ENCODE measurements at places on chromosomes 7 and 10.

DNA sequence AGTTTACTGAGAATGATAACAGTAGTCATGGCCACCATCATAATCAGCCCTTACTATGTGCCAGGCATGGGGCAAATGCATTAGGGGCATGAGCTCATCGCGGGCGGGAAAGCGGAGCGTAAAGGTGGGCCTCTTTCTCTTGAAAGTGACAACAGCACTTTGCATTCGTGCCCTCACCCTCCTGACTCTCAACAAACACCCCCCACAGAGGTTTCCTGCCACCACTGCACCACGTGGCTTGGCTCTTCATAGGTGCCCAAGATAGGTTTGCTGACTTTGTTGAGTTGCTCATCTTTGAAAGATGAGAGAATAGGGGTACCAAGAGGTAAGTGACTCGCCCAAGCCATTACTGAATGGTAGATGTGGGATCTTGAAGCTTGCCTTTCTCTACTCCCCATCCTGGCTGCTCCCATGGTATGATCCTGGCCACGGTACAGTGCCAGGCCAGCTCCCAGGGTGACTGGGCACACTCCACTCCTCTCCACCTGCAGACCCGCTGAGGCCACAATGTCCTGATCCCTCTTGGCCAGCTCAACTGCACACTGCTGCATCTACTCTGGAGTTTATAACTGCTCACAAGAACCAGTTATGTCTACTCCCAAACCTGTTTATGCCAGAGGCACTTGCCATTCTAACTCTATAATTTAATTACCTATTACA is 26.0 kb downstream of the SLIT1 start:
- DNase-seq: no peak

DNA sequence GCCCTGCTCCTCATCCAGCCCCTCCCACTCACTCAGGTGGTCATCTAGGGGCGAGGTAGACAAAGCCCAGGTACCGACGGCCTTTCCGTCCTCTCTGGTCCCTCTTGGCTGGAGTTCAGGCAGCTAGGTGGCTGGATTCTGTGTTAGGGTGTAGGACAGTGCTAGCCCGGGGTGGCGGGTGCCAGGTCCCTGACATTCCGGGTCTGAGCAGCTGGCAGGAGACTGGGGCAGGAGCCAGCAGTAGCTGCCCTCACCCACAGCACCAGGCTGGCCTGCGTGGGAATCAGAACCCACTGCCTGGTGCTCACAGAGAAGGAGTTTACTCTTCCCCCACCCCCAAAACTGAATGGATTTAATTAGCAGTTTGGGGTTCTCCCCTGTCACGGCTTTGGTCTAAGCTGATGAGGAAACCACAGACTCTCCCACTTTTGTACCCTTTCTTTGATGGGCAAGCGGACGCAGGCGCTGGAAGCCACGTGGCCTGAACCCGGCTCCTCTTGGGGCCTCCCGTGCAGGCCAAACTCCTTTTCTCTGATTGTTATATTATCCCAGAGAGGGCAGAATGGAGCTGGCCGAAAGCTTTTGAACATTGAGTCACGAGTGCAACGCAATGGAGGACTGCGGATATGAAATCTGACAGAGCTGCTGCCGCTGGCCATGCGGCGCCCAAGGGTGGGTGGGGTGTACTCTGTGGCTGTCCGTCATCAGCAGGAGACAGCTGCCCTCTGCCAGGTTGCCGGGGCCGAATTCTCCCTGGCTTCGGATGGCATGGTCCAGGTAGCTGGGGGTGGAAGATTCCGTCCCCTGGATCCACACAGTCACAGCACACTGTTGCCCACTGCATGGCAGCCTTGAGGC is 12.9 kb upstream of the ZFAND2A start:
- no peak for DNase-seq

GRCh38 chr10:91601212-91601611 is 31.7 kb downstream of the PPP1R3C start:
- DNase-seq: no peak

- DNase-seq: no peak
Observed at GRCh38 chr7:103325744-103326143, 18.8 kb downstream of the DNAJC2 start.

DNA sequence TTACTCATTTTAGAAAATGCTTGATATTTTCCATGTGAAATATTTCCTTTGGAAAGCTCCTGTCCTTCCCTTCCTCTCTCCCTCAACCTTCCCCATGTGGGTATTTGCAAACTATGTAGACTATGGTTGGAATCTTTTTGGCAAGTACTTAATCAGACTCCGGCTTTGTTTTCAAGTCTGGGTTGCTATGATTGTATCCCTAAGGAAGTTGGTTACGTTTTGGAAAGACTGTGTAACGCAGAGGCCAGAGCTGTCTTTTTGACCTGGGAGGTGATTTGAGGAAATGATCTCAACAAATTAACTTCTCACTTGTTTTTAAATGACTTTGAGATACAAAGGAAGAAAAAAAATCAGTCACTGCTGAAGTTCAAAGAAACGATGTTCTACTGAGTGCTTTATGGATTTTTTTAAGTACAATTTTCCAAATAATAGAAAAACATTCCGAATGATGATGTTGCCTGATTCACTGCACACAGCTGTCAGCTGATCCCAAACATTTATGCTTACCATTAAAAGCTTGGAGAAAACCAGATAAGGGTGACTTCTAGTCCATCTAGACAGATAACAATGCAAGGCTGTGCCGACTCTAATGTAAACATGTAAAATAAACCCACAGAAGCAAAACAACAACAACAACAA is 145.5 kb upstream of the CELF2 start:
- no peak for DNase-seq

- no peak for DNase-seq
Observed at GRCh38 chr10:78464118-78464855, 430.6 kb downstream of the RPS24 start.

DNA sequence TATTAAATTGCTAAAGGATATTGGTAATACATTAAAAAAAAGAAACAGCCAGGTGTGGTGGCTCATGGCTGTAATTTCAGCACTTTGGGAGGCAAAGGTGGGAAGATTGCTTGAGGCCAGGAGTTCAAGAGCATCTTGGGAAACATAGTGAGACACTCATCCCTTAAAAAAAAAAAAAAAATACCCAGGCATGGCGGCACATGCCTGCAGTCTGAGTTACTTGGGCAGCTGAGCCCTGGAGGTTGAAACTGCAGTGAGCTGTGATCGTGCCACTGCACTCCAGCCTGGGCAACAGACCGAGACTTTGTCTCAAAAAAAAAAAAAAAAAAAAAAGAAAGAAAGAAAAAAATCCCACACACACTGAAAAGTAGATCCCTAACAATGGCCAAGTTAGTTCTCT is 59.7 kb downstream of the MACC1 start:
- DNase-seq: no peak

DNA sequence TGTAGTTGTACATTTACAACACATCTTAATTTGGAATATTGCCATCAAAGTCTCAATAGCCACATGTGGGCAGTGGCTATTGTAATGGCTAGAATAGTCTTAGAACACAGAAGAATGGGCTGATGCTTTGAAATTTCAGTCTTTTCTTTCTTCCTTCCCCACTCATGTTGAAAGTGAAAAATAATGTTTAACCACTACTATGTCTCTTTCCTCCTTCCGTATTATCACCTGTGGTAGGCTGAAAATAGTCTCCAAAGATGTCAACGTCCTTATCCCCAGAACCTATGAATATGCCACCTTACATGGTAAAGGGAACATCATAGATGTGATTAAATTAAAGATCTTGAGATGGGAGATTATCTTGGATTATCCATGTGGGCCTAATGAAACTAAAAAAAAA is 154.0 kb downstream of the SUGCT start:
- no peak for DNase-seq

DNA sequence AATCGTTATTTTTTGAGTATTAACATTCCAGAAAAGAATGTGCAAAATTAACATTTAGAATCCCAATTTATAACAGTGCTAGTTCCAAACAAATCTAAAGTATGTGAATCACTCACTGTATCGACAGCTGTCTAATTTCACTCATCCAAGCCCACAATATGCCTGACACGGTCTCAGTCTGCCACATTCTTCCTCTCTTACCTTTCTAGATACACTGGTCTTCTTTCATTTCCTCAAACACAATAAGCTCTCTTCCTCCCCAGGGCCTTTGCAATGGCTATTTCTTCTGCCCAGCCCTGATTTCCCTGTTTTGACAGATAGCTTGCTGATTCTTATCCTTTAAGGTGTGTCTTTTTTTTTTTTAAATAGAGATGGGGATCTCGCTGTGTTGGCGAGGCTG is 48.8 kb downstream of the UBE2H start:
- DNase-seq: no peak

DNA sequence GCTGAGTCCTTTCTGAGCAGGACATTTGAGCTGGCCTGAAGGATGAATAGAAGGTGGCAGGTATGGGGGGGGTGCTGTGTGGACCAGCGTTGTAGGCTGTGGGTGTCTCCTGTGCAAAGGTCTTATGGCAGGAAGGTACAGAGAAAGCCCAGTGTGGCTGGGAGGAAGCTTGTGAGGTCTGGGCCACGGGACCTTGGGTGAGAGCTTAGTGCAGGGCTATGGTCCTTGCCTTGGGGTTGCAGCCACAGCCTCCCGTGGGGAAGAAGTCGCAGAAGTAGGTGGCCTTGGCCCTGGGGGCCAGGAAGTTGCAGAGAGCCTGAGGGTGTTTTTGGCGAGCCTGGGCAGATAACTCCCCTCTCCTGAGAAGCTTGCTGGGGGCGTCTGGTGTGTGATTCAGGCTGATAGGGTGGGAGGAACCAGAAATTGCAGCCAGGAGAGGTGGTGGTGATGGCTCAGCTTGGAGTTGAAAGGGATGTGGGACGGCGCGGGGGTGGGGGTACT is 172.0 kb upstream of the TNRC18 start:
- DNase-seq: no peak

DNA sequence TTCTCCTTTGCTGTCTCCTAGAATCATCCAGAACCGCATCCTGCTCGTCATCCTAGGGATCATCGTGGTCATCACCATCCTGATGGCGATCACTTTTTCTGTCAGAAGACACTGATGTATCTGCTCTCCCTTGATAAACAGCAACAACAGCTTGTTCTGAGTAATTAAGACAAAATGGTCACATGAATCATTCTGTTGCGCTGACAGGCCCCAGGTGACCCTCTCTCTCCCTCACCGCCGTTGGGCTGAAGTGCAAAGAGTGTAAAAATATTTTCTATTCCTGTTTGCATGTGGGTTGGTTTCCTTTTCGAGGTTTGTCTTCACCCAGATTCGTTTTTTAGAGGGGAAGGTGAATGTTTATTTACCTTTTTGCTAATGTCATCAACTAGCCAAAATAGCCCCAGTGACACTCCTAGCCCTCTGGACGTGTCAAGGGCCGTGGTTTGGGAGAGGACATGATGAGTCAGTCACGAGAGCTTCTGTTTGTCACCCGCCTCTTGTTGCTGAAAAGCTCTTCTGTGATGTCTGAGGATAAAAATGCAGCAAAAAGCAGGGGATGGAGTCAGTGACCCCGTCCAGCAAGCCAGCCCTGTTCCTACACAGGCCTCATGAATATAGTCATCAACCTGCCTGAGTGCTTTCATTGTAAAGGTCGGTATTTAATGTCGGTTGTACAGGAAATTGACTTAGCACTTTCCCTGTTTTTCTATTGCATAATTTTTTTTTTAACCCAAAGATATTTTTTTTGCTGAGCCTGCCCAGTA is 134.6 kb upstream of the TCF7L2 start:
- no peak for DNase-seq
